GM19239 (cell line): ENCODE measurements at places on chromosomes 2 and 18.

DNA sequence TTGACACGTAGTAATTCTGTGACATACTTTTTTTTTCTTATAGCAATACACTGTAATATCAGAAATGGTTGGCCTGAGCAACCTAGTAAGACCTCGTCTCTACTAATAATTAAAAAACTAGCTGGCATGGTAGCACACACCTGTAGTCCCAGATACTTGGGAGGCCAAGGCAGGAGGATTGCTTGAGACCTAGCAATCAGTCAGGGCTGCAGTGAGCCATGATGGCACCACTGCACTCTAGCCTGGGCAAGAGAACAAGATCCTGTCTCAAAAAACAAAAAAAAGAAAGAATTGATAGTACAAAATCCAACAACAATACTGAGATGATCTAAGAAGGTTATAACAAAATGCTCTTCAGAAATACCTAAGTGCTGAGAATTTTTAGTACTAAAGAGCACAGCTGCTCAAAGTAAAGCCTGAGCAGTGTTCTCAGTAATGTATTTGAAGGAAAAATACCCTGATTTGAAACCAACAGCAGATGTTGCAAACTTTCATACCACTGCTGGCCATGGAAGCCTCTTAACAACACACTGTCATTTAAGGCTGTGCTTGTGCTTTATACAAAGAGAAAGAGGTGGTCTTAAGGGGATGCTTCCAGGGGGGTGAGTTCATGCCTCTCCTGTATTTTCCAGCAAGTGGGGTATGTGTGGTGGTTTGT lies 132.6 kb upstream of the CDCA7 start:
- no peak for DNase-seq

DNA sequence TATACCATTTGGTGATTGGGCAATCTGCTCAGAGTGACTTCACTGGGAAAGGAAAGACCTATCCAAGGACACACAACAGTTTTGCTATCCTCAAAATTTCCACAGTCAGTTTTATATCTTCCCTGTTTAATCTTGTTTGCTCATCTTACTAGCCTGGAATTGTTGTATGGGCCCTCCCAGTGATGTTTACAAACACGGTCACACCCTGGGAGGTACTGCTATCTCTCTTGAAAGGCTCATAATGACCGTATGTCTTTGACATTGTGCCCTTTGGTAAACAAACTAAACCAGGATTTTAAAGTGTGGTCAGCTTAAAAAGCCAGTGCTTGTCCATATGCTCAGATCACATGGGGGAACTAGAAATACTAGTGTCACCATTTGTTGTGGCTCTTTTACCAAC lies 277.0 kb downstream of the CDH2 start:
- DNase-seq, result no peak

- DNase-seq, result no peak
Observed at GRCh38 chr18:61946449-61946848, 53.6 kb upstream of the RNF152 start.

DNA sequence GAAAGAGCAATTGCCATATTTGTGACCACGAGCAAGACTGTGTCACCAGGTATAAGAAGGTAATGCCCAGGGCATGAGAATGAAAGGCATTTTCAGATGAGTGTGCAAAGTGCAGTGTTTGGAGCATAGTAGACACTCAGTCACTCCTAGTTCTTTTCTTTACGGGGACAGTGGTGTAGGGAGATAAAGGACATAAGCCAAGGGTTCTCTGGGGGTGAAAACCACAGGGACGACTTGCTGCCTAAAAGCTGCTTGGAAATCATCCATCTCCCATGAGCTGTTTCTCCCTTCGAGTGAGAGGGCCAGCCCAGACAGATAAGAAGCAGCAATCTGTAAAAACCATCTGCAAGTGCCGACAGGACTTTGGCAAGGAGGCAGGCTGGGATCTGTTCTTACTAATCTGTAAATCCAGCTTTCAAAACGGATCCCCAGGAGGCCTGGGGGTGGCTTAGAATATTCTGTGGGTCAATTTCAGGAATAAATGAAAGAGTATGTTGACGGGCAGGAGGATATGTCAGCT lies 221.6 kb downstream of the LPIN1 start:
- DNase-seq, result no peak

DNA sequence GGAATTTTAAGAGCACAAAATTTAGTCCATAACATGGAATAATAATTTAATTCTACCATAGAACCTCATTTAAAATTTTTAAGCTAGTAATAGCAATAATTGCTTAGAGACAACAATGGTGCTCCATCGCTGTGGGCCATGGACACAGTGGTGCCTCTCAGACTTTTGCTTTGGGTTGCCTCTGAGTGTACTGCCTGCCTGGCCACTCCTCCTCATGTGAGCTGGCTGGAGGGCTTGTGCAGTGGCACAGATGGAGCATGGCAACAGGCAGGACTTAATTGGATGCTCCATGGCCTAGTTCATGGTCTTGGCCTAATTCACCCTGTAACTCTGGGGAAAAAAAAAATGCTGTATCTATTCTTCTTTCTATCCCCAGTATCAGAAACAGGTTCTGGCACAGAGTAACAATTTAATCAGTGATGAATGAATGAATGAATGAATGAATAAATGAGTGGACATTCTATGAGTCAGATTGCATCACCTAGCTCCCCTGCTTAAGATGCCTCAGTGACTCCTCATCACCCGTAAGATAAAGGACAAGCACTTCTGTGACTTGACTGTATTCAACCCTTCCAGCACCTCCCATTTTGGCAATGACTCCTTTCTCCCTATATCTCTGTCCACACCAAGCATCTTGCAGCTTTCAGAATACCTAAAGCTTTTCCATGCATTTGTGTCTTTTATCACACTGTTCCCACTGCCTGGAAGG lies 211.8 kb upstream of the SLC14A2 start:
- no peak for DNase-seq

DNA sequence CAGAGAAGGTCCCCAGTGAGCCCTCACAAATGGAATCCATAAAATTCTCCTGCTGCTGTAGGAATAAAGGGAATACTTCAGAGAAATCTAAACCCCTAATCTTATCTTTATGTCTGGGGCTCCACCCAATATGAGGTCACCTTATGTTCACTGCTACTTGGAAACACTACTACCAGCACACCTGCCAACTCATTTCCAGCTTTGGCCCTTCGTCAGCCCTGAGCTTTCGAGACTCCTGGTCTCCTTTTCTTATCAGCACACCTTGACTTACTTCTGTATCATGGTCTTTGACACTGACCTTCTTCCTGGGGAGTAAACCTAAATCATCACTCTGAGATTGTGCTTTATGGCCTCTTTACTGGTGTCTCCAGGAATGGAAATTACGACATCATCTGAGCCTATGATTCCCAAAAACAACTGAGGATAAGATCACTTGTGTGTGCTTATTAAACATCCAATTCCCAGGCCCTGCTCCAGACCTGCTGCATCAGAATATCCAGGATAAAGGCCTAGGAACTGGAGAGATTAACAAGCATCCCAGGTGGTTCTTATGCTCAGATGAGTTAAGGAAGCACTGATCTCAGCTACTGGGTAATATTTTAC lies 22.2 kb upstream of the ASNSD1 start:
- no peak for DNase-seq

- no peak for DNase-seq
Observed at GRCh38 chr2:30569946-30570345, 122.9 kb downstream of the LCLAT1 start.

GRCh38 chr2:240374085-240374907 lies 61.2 kb upstream of the GPC1 start:
- no peak for DNase-seq

DNA sequence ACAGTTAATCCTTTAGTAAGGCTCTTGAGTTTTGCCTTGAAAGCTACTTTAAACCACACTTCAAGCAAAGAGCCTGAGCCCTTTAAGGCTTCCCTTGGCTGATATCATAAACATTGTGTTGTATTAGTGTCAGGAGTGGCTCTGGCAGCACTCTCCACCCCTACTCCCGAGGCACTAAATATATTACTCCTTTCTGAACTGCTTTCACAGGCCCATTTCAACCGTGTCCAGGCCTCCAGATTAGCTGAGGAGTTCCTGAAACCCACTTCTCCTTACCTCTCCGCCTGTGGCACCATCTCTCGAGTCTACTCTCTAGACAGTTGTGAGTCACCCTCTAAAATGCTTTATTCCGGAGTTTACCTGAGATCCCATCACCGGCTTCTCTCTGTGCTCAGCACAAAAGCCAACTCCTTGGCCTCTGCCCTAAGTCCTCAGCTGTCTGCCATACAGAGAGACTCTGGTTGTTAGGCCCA lies 14.4 kb upstream of the STON1 start:
- no peak for DNase-seq

GRCh38 chr2:85160966-85161960 lies 28.1 kb downstream of the TCF7L1 start:
- DNase-seq, result no peak

DNA sequence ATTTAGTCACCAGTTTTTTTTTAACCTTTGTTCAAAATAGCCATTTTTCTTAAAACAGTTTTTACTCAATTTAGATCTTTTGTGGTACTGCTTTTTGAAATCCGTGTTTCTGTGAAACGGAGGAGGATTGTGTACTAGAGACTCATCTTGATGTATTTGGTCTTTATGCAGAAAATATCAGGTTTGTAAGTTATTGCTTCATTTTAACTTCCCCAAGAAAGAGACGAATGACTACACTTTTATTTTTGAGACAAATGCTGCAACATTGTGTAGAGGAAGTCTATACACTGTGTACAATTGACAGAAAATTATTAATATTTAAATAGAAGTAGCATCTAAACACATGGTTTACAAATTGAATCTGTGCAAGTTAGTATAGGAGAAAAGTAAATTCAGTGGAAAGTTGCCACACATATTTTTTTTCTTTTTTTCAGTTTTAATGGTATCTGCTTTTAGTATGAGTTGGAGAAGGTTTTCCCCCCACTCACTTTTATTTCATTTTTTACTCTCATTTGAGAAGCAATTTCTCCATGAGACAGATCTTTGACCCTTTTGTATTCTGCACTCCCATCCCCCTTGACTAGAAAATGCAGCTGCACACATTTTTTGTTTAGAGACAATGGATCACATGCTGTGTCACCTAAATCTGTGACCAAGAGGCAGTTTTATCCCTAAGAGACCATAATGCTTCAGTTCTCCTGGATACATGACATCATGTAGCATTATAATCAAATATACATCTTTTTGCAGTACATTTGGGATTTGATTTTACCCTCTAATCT lies 200.8 kb upstream of the STON1 start:
- DNase-seq, result no peak

DNA sequence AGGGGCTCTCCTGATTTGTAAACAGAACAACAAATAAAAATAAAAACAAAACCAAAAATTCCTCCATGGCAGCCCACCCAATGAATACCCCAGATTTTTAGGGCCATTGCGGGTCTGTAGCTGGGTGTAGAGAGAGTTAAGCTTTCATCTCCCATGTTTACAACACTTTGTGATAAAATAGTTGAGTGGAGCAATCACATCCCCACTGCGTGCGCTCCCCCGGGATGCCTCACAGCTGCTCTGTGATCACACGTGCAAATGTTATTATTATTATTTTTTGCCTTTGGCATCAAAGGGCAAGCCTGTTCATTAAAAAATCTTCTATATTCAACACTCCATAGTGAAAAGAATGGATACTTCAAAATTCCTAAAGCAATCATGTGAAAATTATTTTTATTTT lies 118.0 kb downstream of the MBP start:
- DNase-seq, result no peak

DNA sequence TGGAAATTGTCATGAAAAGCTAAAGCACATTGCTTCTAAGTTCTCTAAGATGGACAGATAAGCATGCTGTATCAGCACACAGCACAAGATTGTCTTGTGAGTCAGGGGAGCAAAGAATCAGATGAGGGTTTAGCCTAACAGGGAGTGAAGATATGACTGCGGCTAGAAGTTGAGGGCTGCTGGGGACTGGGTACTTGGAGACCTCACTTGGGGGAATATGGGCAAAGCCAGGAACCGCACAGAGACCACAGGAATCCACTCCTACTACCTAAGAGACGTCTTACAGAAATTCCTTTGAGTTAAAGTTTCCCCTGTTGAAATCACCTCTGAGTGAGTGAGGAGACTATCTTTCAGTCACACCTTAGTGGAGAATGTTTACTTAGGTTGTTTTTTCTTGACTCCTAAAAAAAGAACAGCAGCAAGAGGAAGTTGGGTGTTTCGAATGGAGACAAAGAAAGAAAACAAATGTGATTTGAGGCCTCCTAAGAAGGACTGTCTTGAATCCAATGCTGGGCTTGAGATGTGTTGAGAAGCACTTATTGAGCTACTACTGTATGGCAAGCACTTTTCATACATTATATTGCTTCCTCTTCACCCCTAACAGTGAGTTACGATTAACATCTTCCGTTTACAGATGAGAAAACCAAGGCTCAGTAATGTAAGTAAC lies 100.7 kb downstream of the ANKRD44 start:
- no peak for DNase-seq

DNA sequence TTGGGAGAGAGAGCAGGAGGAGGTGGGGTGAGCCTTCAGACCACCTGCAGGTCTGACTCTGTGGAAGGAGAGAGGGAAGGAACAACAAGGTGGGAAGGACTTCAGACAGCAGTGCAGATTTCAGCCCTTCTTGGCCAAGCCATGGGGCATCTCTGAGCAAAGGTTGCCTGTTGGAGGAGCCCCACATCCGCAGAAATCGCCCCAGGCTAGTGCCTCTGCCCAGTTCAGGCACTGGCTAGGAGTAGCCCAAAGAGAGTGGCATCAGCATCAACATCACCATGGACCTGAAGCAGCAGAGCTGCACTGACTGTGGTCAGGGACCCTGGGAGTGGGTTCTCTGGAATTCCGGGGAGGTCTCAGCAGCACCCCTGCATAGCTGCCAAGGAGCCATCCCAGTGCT lies 10.2 kb downstream of the GPR55 start:
- no peak for DNase-seq

DNA sequence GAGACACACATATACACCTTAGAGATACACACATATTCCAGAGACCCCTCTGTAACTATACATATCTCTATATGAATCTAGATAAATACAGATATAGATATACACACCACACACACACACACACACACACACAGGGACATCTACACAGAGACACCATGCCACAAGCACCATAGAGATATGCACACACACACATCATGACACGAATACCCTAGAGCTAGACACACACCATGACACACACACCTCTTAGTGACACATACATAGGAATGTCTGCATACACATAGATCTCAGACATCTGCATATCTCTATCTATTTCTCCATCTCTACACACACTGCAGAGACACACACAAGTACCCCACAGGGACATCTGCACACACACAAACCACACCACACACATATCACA lies 270.0 kb downstream of the CYRIA start:
- no peak for DNase-seq

- DNase-seq, result no peak
Observed at GRCh38 chr2:102986826-102987490, 225.1 kb downstream of the TMEM182 start.

DNA sequence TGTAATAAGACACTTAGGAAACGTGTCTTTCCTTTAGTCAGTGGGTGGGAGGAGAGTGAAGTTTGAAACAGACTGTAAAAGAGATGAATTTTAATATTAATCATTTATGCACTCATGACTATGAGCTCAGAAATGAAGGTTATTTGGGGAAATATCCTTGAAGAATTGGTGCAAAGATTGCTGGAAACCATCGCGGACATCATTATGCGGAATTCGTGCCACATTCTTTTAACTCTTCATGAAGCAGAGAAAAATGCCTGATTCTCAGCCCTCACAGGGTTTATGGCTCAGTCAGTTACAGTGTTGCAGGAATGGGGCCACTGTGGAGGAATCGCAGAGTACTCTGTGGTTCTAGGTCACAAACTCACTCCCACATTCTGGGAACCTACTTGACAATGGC lies 109.7 kb downstream of the RGPD3 start:
- DNase-seq, result no peak
